Fibroblast of the aortic adventitia (primary cell): ENCODE measurements at places on chromosomes 3 and 15. TPM values are rescaled to one million over a fixed set of nuclear protein-coding genes. Genes with fewer than 3 reads are reported as not detected.

Gene NXPE3
- 8.6 and 19.7 TPM in 2 replicates for total RNA-seq

Gene TMCO5A
- 0.49 TPM in 1 of 2 replicates, not detected in the other for total RNA-seq

Gene CAMKV
- total RNA-seq, result not detected in 2 replicates

Gene GOLGA8S
- total RNA-seq, result under 0.01 TPM in 1 of 2 replicates, not detected in the other

Gene KBTBD13
- total RNA-seq, result not detected in 2 replicates

Gene CD86
- not detected in 2 replicates for total RNA-seq
